ENCODE measurements at places on chromosomes 2 and 18.
A peak's percentile ranks its signal among the peaks of the same experiment; 100 is the strongest.

DNA sequence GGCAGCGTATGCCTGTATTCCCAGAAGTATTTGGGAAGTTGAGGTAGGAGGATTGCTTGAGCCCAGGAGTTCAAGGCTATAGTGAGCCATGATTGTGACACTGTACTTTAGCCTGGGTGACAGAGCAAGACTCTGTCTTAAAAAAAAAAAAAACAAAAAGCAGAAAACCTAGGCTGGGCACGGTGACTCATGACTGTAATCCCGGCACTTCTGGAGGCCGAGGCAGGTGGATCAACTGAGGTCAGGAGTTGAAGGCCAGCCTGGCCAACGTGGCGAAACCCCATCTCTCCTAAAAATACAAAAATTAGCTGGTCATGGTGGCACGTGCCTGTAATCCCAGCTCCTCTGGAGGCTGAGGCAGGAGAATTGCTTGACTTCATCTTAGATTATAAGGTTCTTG lies 46.4 kb downstream of the MTA3 start:
- no peak for DNase-seq

- peak; percentile 47 for DNase-seq
Observed at GRCh38 chr18:61893971-61894750, 1.4 kb upstream of the RNF152 start.

- no peak for DNase-seq
Observed at GRCh38 chr2:224151161-224151560, 112.1 kb upstream of the SERPINE2 start.

GRCh38 chr2:178397002-178397605 lies 53.9 kb downstream of the PRKRA start:
- no peak for DNase-seq

DNA sequence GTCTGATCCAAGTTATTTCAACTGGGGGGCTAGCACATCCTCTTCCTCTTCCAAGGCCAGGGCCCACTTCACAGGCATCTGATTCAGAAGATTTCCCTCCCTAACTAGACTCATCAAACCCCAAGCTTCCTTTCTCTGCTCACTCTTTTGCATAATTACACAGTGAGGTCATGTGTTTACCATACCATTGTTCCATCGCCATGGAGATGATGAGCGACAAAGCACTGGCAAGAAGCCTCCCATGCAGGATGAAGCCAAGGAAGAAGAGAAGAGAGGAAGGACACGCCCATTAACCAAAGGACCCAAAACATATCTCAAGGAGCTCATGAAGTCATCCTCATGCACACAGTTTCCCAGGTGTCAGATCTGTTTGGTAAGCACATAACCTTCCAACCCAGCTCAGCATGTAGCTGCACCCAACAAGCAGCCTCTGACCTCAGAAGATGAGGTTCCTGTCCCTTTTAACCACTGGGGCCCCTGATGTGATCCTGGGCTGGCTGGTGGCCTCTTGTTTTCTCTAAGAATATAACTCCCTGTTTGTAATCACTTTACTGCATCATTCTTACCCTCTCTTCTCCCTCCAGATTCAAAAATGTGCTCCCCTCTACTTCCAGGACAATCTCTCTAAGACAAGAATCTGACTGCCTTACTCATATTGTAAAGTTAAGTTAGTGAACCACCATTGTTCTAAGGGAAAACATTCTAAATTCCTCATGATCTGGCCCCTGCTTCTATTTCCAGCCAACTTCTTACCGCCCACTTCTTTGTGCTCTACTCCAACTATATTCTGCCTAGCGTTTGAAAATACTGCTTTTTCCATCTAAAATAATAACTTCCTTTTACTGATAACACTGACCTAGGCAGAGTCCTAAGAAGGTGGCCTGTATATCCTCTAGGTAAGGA lies 190.1 kb downstream of the TTC32 start:
- no peak for DNase-seq

GRCh38 chr2:144858211-144858610 lies 338.3 kb upstream of the ZEB2 start:
- no peak for DNase-seq

DNA sequence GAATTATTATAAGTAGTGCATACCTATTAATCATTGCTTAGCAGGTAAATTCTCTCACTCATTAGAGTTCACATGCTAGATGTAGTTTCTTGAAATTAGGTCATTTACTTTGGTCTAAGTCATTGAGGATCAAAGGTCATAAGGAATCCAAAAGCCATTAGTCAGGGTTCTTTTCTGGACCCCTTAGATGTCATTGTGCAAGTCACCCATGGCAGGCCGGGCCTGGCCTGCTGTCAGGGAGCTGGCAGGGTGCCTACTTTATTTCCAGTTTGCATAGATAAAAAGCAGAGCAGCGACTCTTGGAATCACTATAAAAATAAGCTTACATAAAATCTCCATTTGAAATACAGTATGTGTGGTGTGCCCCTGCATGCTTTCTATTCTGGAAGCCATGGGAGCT lies 91.3 kb downstream of the MEIS1 start:
- no peak for DNase-seq

GRCh38 chr2:121858369-121858768 lies 102.9 kb downstream of the TSN start:
- DNase-seq: no peak

- no peak for DNase-seq
Observed at GRCh38 chr2:197828464-197829135, 24.2 kb downstream of the PLCL1 start.

DNA sequence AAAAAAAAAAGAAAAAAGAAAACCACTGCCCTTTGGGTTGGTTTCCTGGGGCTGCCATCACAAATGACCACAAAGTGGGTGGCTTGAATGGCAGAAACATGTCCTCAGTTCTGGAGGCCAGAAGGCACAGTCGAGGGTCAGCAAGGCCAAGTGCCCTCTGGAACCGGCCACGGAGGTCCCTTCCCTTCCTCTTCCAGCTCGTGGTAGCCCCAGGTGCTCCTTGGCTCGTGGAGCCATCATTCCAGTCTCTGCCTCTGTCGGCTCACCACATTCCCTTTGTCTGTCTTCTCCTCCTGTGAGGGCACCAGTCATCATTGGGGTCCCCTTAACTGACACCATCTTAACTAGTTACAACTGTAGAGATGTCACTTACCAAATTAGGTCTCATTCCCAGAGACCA lies 8.5 kb upstream of the NFATC1 start:
- DNase-seq: no peak

GRCh38 chr2:20499387-20499786 lies 52.5 kb downstream of the RHOB start:
- DNase-seq: no peak

DNA sequence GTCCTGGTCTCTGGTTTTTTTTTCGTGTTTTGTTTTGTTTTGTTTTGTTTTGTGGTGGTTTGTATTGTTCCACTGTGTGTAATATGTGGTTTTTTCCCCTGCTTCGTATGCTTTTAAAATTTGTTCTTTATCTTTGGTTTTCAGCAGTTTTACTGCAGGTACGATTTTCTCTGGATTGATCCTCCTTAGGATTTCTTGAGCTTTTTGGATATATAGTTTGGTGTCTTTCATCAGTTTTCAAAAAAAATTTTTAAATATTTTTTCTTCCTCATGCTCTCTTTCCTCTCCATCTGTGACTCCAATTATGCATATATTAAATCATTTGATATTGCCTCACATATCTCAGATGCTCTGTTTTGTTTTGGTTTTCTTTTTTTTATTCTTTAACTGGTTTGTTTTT lies 78.0 kb downstream of the SPOPL start:
- no peak for DNase-seq

GRCh38 chr2:219616550-219616949 lies 10.9 kb upstream of the SLC4A3 start:
- DNase-seq: no peak

- no peak for DNase-seq
Observed at GRCh38 chr2:231467016-231467545, 2.8 kb upstream of the NCL start.

DNA sequence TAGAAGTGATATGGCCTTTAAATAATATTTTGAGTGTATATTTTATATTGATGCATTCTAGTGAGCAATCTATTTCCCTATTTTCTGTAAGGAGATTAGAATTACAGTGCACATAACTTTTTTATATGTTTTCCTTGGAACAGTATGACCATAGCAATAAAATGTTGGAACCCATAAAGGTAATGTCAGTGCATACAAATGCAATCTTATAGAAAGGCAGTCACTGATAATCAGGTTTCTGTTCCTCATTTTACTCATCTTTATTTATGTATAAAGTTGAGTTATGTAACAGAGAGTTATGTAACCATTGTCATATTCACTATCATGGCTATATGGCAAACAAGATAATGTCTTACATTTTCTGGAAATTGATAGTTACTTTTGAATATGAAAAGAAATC lies 179.9 kb upstream of the NETO1 start:
- no peak for DNase-seq

DNA sequence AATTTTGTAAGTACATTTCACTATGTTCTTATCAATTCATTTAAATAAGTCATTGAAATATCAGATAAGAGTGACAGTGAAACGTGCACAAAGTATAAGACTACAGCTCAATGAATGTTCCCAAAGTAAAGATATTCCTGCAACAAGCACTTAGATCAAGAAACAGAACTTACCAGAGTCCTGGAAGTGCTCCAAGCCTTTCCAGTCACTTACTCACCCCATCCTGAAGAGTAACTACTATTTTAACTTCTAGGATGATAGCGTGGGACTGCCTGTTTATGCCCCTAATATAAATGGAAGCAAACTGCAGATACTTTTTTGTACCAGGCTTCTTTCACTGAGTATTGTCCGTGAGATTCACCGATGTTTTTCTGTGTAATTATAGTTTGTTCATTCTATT lies 768.9 kb downstream of the SLC4A3 start:
- DNase-seq: no peak

GRCh38 chr2:158182676-158183295 lies 81.1 kb downstream of the UPP2 start:
- no peak for DNase-seq

- no peak for DNase-seq
Observed at GRCh38 chr18:3340015-3340681, 78.2 kb downstream of the MYL12B start.

- DNase-seq: no peak
Observed at GRCh38 chr2:68282811-68283418, 30.6 kb upstream of the PPP3R1 start.

DNA sequence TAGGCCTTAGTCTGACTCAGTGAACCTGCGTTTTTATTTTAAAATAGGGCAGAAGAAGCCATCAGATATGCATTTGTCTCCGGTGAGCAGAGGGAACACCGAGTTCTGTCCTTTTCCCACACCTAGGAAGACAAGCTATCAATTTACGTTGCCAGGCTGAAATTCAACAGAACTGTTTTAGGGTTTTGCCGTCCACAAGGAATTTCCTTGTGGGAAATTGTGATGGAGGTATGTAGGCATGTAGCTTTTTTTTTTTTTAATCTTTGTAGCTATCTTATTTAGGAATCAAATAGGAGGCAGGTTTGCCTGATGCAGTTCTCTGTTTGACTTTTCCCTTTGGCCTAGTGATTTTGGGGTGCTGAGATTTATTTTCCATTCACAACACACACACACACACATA lies 62.0 kb upstream of the ASAP2 start:
- no peak for DNase-seq

DNA sequence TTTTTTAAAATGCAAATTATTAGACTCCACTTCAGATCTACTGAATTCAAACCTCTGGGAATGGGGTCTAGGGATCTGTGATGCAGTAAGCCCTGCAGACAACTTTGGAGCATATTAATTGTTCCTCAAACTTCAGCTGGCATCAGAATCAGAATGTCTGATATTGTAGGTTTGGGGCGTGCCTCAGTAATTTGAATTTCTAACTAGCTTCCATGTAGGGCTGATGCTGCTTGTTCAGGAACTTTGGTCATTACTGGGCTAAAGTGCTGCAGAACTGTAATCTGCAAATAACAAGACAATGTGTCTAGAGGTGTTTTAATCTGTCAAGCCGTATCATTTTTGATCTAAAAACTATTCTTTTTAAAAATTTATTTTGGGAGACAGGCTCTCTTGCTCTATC lies 1719.7 kb upstream of the PIK3C3 start:
- no peak for DNase-seq

DNA sequence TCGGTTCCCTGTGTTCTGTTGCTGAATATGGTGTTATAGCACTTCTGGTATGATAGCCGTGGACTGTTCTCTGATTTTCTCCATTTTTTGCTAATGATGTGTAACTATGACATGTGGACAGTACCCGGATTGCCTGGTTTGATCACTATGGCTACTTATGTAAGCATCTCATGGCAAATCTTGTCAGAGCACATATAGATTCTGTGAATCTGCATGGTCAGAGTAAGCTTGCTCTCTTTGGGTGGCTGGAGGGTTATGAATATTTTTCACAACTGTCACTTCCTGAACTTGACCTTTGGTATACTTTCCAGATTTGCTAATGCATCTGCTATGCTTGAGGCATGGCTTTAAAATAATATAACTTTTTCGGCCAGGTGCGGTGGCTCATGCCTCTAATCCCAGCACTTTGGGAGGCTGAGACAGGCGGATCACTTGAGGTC lies 36.8 kb upstream of the ATP8B1 start:
- DNase-seq: no peak

GRCh38 chr2:231710799-231711676 lies 2.7 kb downstream of the PTMA start:
- no peak for DNase-seq

GRCh38 chr18:44039216-44039615 lies 641.5 kb upstream of the SETBP1 start:
- DNase-seq: no peak

All from stimulated activated CD8-positive, alpha-beta memory T cell treated with anti-CD3 and anti-CD28 coated beads, Interleukin-4, amount 100 ng/mL, for 1 hour (primary cell).